NCI-H1694 treated with DMSO at 0.1 percent for 48 hours (cell line): ENCODE measurements at places on chromosomes 13 and 19.

GRCh38 chr19:48874303-48875135, 2.3 kb downstream of the PPP1R15A start:
- no peak for DNase-seq

- no peak for DNase-seq
These were observed 320.2 kb downstream of the TBC1D4 start for GRCh38 chr13:75161804-75162203.

GRCh38 chr19:46963093-46963734, 56.4 kb upstream of the NPAS1 start:
- DNase-seq: no peak

DNA sequence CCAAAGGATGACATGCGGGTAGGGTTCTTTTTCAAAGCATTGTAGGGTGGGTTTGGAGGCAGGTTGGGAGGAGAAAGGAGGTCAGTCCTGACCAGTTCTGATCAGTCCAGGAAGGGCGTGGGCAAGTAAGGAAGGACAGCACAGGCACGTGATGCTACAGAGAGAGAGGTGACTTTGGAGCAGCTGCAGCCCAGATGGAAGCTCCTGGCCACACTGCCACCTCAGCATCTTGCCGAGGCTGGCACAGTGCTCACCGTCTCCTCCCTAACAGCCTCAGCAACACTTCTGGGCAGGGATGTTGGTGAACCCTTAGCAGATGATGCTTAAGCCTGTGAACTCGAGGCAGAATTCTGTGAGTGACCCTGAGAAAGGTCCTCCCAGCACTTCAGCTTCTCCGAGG, 155.1 kb downstream of the DCLK1 start:
- DNase-seq: no peak

- DNase-seq: no peak
These were observed 9.7 kb downstream of the IGSF23 start for GRCh38 chr19:44623080-44623479.

- no peak for DNase-seq
These were observed 32.9 kb upstream of the KCTD15 start for GRCh38 chr19:33763633-33764371.

DNA sequence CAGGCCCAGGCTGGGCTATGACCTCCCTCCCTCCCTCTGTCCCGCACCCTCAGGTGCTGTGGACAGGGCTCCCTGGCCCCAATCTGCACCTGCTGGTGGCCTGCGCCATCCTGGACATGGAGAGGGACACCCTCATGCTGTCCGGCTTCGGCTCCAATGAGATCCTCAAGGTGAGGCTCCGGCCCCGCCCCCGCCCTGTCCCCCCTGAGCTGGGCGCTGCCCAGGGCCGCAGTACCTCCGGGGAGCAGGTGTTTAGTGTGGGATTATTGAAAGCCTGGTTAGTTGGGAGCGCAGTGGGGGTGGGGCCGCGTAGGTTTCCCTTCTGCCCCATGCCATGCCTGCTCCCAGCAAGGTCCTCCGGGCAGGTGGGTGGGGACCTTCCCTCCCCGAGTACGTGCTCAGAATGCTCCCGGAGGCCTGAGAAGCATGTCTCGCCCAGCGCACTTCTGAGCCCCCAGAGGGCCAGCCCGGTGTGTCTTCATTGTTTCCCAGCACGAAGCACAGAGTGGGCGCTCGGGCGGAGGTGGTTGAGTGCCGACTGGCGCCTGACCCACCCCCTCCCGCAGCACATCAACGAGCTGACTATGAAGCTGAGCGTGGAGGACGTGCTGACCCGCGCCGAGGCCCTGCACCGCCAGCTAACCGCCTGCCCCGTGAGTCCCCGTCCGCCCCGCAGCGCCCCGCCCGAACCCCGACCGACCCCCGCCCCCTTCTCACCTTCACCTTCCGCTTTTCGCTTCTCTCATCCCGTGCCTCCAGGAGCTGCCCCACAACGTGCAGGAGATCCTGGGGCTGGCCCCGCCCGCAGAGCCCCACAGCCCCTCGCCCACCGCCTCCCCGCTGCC, 8.8 kb downstream of the IL4I1 start:
- DNase-seq: no peak

DNA sequence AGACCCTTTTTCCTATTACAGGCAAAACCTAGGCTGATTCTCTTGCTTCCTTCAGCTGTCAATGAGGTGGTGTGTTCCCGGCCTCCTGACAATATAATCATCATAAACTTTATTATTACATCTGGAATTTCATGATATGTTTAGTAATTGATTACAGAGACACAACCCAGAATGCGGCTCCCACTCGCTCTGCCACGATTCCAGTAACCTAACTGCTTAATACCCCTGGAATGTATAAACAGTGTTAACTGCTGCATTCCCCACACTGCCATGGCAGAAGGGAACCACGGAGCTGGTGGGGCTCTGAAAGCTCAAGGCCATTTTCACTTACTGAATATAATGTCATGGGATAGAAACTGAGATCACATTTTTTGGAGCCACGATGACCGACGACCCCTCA, 17.1 kb downstream of the TSHZ3 start:
- no peak for DNase-seq

- no peak for DNase-seq
These were observed 249.4 kb downstream of the SLITRK6 start for GRCh38 chr13:85549819-85550218.
